ENCODE measurements at places on chromosomes 11 and 22.

DNA sequence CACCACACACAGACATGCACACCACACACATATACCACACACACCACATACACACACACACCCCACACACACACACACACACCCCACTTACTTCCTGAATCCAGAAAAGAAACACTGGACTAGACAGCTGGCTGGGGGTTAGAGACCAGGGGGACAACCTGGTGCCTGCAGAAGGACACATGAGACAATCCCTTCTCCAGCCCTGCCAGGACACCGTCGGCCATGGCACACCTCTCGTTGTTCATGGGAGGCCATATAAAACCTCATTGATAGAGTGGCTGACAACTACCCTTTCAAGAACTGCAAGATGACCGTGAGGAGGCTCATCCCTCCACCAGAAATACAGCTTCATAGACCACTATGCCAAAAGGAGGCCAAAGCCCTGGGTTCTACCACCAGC is 54.3 kb downstream of the IGSF9B start:
- no peak for DNase-seq

DNA sequence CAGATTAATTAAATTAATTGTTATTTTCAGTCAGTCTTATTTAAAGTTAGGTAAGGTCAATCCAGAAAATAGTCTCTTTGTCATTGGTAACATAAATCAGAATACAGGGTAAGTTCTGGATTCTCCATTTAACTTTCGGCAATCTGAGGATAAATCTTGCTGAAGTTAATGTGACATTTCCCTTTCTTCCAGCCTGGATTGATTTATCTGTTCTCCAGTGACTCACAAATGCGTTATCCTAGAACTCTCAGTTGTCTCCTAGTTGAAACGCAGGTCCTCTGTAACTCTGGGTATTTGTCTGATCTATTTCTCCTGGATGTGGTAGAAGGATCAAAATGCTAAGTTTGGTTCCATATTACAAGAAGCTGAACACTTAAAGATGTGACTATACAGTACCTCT is 21.0 kb downstream of the OR51E1 start:
- no peak for DNase-seq

- DNase-seq: no peak
Observed at GRCh38 chr22:16969508-16970327, 38.3 kb downstream of the GAB4 start.

DNA sequence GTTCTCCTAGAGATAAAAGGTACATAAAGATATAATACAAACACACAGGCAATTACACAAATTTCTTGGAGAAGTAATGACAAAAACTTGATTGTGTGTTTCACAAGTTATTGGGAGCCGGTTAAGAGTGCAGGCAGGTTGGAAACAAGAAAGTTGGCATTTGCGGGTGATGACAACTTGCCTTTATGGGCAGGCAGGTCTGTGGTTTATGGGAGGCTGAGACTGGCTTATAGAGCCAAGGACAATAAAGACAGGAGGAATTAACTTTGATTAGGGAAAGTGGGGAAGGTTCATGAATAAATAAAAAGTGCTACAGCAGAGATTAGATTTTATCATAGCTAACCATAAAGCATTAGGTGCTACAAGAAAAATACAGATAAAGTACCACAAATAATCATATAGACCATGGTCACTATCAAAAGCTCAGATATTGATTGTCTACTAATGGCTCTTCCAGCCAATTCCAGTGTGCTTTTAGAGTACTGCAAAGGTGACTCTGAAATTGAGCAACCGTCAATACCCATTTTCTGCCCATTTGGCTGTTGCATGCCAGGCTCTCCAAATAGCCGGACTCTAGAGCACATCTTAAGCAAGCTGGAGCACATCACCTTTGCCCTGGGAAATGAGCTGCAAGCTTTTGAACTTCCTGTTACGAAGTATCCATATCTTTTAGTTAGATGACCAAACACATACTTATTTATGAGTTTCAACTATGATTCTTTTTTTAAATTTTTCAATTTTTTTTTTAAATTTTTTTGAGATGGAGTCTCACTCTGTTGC is 33.9 kb upstream of the GAB2 start:
- DNase-seq: no peak

DNA sequence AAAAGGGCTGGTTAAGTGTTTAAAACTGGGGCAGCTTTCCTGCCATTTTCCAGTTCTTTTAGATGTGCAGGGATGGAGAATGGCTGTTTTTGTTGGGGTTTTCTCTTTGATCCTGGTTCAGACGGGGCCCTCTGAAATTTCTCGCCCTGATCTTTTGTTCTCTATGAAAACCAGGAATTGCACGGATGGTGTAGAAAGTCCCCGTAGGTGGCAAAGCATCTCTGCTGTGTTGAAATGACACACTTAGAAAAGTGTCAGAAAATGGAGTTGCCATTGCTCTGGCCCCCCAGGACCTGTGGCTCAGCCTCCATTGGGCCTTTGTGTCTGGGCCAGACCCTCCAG is 63.0 kb downstream of the PARVB start:
- DNase-seq: no peak

GRCh38 chr11:123357990-123358827 is 71.9 kb upstream of the GRAMD1B start:
- no peak for DNase-seq

GRCh38 chr11:75637998-75638397 is 30.8 kb downstream of the MAP6 start:
- no peak for DNase-seq

GRCh38 chr22:22554587-22555284 is 4.3 kb downstream of the PRAME start:
- no peak for DNase-seq

- DNase-seq: no peak
Observed at GRCh38 chr22:37764622-37765021, 43.1 kb upstream of the GCAT start.

DNA sequence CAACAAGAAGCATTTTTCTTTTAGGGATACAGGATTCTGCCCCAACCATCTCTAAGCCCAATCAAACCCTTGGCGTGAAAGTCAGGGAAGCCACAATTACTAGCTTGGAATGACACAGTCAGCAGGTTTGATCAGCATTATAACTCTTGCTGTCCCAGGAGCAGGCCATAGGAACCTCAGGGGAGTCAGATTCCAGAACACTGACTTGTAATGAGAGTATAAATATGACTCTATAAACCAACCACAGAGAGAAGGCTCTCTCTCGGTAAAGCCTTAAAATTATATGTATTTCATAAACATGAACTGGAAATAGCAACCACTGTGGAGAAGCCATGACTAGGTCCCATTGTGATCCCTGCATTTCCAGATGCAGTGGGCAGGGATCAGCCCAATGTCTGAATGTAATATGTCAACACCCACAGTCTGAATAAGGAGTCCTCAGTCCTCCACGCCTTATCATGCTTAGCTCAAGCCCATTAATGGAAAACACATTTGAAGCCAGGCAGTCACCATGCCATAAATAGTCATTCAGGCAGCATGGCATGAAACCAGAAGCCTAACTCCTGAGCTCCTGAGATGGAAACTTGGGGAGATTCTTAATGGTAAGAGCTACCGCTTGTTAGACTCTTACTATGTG is 99.1 kb upstream of the MTNR1B start:
- DNase-seq: no peak

DNA sequence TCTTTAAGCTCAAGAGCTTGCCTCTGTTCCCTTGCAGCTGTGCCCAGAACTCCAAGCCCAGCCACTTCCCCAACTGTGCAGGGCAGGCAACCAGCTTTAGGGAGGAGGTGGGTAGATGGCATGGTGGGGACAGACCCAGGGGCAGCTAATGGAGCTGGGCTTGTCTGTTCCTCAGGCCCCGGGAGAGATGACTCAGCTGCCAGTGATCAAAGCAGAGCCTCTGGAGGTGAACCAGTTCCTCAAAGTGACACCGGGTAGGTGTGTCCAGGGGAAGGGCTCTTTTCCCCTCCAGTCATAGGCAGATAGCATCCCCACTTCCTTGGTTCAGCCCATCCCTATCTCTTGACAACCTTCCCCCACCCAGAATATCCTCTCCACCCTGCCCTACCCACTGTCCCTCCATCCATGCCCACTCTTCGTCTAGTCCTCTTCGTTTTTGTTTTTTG is 32.4 kb downstream of the CREB3L1 start:
- no peak for DNase-seq

GRCh38 chr11:69841859-69842698 is 22.9 kb upstream of the FGF3 start:
- no peak for DNase-seq

- DNase-seq: no peak
Observed at GRCh38 chr11:125382314-125382791, 113.7 kb downstream of the FEZ1 start.

GRCh38 chr11:64415286-64415685 is 56.3 kb downstream of the RPS6KA4 start:
- no peak for DNase-seq

GRCh38 chr11:60801194-60801593 is 16.1 kb downstream of the MS4A10 start:
- no peak for DNase-seq

DNA sequence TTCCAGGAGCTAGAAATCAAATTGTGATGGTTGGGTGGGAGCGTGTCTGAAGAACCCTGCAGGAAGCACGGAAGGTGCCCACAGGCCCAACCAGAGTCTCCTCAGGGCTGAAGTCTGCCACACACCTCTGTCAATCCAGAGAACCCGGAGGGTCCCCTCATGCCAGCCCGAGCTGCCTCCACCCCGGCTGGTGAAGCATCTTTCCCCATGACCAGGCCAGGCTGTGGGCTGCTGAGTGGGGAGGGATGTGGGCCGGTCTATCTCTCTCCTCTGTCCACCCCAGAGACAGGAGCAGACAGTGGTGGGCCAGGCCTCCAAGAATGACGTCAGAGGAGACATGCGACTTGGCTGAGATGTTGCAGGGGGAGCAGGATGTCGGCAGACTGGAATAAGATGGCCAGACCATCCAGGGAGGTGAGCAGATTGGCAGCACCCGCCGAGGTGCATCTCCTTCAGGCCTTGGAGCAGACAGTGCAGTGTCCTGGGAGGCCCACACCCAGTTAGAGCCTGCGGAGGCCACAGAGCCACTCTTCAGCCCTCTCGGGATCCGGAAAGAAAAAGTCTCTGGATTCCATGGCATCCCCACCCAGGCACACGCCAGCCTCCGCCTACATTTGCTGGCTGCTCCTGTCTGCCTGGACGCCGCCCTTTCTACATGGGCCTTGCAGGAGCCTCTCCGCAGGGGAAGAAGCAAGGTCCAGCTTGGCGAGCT is 1524.9 kb downstream of the BRD1 start:
- DNase-seq: no peak

- no peak for DNase-seq
Observed at GRCh38 chr11:1346669-1347390, 37.4 kb upstream of the TOLLIP start.

- DNase-seq: no peak
Observed at GRCh38 chr22:48603621-48604320, 1223.9 kb downstream of the BRD1 start.

DNA sequence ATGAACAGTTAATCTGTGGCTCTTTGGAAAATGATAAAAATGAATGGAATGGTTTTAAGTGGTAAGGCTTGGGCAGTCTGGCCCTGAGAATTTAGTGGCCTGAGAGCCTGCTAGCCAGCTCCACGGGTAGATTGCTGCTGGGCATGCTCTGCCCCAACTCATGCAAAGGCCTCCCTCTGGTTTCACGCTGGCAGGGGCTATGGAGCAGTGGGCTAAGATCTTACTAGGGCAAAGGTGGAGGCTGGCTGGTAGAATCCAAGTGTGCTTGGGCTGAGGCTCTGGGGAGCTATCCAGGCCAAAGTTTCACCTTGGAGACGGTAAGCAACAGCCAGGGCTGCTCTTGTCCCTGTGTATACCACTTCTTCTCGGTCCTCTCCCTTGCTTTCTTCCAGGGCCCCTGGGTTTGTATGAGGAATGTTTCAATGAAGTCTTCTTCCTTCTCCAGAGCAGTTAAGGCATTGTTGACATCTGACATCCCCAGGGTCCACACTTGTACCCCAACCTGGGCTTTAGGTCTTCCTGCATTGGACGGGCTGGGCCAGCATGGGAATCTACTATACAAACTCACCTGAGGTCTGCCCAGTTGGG is 27.4 kb downstream of the UBE2L3 start:
- DNase-seq: no peak
